ENCODE measurements at places on chromosomes 6 and 20. TPM values are rescaled to one million over a fixed set of nuclear protein-coding genes. Genes with fewer than 3 reads are reported as not detected.

The EPB41L2 gene
- total RNA-seq = 10.0 TPM

- DNase-seq = no peak
Observed at GRCh38 chr6:168496997-168497331, 56.0 kb downstream of the SMOC2 start.

DNA sequence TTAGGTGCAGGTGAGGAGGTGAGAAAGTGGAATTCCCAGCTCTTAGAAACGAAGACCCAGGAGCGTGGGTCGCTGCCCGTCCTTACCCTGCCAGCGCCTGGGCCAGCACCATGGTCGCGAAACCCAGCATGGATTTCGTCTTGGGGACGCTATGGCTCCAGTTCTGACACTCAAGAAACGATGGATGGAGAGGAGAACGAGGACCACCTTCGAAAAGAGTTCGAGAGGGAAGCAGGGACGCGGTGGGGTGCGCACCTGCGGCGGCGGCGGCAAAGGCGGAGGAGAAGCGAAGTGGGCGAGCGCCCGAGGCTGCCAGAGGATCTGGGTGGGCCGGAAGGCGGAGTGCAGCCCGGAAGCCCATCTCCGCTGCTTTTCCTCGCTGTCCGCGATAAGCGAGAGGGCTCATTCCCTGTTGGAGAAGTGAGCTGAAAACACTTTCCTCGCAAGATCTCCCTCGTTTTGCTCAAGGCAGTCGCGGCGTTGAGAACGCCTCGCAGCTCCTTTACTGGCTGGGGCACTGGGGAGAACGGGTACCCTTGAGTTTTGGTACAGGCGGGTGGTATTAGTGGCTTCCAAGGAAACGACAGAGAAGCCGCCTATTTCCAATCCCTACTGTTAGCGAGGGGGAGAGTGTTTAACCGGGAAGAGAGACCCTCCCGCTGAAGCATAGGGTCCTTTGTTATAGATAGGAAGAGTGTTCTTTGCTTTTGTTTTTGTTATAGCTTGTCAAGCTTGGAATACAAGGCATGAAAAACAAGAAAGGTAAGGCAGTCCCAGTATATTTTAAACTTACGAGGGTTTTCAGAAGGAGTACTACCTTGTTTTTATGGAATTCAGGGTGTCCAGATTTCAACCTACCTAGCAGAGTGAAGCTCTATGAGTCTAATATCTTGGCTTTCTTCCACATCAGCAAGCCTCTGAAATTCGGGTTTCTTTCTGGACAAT, 109.5 kb downstream of the TRIM27 start:
- DNase-seq = no peak

DNA sequence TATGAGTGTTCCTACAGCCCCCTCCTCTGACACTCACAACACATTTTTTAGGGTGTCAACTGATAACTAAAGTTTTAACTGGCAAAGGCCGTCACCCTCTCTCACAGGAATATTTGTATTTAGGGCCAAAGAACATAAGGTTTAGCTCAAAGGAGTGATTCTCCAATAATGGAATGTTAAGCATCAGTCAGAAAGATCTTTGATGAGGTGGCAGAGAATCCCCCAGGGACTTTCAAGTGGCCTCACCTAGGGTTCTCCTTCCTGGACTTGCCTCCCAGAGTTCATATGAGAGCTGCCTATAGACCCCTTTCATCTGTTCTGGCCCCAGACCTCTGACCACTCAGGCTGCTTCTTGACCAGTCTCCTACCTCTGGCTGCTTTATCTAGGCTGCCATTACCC, 7.4 kb upstream of the SCUBE3 start:
- DNase-seq = no peak

GRCh38 chr6:43060034-43060754, 763 bp downstream of the KLC4 start:
- no peak for DNase-seq

The PLAGL2 gene
- total RNA-seq = 10.5 TPM

DNA sequence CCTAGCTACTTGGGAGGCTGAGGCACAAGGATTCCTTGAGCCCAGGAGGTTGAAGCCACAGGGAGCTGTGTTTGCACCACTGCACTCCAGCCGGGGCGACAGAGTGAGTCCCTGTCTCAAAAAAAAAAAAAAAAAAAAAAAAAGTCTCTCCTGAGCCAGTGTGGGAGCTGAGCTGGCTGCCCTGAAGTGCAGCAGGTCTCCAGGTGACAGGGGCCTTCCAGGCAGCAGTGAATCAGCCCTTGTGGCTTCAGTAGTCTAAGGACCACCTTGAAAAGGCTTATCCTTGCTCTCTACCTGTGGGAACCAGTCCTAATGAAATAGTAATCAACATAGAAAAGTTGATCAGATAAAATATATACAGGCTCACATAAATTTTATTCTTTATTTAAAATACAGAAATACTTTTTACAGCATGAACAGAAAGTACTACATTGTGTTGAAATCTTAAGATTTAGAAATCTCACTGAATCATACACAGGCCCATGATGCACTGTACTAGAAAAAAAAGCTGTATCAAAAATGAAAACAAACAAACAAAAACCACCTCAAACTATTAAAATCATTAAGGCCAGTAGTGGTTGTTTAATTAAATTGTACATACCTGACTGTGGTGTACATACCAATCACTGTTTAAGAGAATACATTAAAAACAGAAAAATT, 128.9 kb downstream of the SCML4 start:
- peak; percentile 9 for DNase-seq

- DNase-seq = no peak
Observed at GRCh38 chr6:12348530-12349511, 58.7 kb downstream of the EDN1 start.

DNA sequence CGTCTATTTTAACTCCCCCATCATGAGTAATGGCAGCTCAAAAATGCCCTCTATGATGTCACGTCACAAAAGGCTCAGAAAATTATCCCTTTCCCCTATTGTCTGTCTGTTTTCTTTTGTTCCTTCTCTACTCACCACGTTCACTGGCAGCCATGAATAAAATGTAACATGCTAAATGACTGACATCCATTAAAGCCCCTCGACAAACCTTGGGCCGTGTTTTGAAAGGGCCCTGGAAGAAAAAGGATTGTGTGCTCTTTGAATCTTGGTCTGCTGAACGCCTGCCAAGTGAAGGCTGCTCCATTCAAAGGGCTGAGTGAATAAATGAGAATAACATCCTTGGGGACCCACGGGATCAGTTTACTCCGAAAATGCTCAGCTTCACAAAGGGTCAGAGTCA, 118.7 kb downstream of the RPS12 start:
- DNase-seq = no peak

GRCh38 chr20:61819921-61820825, 245.5 kb downstream of the TAF4 start:
- no peak for DNase-seq

DNA sequence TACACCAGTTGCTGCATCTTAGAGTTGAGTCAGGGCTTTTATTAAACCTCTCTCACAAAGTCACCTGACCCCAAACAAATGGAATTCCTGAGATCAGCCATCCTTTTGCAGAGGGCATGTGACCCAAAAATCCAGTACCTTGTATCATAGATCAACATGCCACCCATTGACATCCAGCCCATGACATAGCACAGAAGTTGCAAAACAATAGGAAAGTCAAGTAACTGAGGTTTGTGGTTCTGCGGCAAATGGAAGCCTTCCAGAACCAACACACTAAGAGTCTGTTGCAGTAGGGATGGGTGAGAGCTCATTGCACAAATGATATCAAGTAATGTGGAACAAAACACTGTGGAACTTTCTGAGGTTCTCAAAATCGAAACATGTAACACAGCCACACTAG, 111.2 kb downstream of the PDE7B start:
- no peak for DNase-seq

DNA sequence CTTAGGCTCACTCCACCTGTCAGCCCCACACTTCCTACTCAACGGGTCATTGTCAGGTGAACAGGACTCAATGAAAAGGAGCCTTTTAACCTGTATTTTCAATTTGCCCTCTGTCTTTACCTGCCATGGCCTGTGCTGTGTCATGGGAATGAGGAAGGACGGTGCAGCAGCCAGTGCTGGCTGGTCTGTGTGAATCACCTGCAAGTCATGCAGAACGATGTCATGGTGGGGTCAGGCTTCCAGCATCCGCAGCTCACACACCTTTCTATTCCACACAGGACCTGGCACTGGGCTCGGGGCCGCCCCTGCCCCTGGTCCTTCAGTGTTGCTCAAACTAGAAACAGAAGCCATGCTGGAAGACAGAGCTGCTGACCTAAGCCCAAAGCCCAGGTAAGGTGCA, 188.7 kb upstream of the GMDS start:
- no peak for DNase-seq

The XKR7 gene
- not detected for total RNA-seq

DNA sequence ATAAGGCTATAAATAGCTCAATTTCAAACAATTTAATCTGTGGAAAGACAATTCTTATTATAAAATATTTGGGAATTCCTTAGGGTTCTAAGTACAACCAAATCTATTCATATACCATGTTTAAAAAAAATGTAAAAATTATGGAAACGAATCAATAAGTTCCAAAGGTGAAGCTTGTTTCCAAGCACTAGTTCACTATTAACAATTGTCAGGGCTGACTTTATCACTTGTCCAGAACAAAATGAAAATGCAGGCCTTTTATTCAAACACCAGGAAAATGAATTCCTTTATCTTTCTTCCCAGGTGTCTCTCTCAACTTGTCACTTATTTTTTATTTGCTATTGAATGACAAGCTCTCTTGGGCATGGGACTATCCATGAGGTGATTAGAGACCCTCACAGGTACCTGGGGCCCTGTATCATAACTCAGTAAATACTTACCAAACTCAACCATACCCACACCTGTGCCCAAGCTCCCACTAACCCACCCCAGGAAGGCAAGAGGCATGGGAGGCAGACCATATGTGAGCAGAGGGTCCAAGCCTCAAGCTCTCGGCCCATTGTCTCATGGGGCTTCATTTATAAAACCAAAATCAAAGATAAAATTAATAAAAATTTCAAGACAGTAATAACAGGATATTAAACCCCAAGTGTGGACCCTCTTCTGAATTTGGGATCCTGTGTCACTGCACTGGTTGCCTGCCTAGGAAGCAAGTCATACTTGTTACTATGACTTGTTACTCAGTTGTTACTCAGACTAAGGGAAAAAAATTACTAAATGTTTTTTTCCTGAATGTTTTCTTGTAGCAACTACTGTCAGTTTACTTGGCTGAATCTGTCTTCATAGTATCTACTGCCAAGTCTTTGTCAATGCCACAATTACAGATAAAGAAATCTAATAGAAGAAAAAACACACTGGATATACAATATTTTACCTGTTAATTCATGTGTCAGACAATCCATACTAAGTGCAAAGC, 54.7 kb downstream of the PTPRK start:
- DNase-seq = no peak

DNA sequence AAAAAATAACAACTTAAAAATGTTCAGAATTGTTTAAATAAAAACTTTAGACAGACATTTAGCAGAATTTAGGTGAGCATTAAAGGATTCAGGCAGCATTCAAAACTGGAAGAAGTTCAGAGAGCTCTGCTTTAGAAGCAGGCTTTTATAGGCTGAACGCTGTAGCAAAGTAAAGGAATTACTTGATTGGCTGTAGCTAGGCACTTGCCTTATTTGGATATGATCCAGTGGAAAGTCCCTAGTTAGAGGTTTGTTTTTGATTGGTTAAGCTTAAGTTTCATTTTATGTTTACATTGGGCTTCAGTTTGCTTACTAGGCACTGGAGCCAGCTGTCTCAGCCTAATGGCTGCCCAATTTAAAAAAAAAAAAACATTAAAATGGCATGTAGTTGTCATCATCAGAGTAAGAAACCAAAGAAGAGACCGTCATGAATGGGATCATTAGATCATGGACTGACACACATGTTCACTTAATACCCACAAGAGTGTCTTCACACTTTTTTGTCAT, 65.1 kb downstream of the CBFA2T2 start:
- DNase-seq = no peak

- no peak for DNase-seq
Observed at GRCh38 chr6:112005013-112005371, 48.9 kb upstream of the CCN6 start.

- DNase-seq = no peak
Observed at GRCh38 chr6:21284166-21284565, 309.4 kb upstream of the SOX4 start.

The GLP1R gene
- total RNA-seq = 0.10 TPM

- DNase-seq = no peak
Observed at GRCh38 chr20:4225745-4226144, 210.4 kb upstream of the RNF24 start.

- DNase-seq = no peak
Observed at GRCh38 chr6:63817492-63818050, 182.0 kb downstream of the PHF3 start.

DNA sequence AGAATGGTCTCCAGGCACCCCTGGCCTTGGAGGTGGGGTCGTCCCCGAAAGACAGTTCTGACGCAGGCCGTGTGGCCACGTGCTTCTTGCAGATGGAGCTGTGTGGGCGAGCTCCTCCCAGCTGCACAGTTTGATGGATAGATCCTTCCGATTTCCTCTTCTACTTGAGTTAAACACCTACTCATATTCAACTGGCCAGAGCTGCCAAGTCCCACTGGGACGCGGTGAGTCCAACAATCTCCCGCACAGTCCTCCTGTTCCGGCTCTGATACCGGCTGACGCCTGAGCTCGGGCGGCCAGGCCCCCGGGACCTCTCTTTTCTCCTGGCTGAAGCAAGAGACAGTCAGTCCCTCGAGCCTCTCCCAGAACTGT, 57.9 kb upstream of the DACT2 start:
- DNase-seq = no peak

GRCh38 chr6:21710908-21711627, 117.5 kb downstream of the SOX4 start:
- no peak for DNase-seq

DNA sequence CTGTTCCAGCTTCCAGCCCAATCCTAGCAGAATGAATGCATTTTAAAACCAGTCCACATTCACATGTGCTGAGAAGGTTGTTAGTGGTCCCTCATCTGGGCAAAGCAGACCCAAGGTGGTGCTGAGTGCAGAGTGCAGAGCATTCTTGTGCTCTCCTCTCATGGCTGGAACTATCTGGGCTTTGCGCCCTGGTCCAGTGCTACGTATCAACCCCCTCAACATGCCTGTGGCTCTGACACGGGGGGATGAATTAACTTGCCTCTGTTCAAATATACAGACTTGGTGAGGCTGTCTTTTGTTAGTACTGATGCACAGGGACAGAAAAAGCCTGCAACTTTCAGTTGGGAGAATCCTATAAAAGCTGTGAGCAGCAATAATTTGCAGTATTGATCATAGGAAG, 42.5 kb downstream of the PANK2 start:
- DNase-seq = no peak

GRCh38 chr6:12335131-12335527, 45.0 kb downstream of the EDN1 start:
- DNase-seq = no peak

DNA sequence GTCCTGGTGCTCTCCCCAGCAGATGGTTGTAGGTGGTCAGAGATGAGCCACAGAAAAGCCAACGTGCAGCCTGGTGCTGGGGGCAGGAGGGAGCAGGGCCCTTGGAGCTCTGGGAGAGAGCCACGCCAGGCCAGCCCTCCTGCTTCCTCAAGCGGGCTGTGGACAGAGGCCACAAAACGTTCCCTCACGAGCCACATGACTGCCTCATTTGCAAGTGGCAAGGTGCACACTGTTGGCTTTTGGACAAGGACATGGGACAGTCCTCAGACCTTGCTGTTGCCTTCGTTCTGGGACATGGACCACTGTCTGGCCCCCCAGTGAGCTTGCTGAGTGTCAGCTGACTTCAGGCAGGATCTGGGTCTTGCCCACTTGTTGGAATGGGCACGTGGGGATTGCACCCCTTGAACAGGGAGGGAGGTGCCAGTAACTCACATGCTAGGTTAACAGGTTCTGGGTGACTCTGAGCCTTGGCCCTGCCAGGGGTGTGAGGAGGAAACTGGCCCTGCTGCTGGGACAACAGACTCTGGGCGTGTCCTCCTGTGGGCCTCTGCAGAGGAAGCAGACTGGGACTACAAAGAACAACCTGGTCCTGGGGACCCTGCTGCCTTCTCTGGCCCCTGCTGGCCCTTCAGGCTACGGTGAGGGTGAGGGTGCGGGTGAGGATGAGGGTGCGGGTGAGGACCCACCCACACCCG, 2.6 kb downstream of the SLCO4A1 start:
- DNase-seq = no peak
